Dermis blood vessel endothelial cell (primary cell): ENCODE measurements at places on chromosomes 2 and 18. TPM values are rescaled to one million over a fixed set of nuclear protein-coding genes. Genes with fewer than 3 reads are reported as not detected.

The IGFBP5 gene
- total RNA-seq = 0.65 and 6.1 TPM in 2 replicates

The PCARE gene
- under 0.01 TPM in 1 of 2 replicates, not detected in the other for total RNA-seq

The COA5 gene
- total RNA-seq = 20.0 and 23.7 TPM in 2 replicates

The IL36G gene
- not detected in 2 replicates for total RNA-seq

DNA sequence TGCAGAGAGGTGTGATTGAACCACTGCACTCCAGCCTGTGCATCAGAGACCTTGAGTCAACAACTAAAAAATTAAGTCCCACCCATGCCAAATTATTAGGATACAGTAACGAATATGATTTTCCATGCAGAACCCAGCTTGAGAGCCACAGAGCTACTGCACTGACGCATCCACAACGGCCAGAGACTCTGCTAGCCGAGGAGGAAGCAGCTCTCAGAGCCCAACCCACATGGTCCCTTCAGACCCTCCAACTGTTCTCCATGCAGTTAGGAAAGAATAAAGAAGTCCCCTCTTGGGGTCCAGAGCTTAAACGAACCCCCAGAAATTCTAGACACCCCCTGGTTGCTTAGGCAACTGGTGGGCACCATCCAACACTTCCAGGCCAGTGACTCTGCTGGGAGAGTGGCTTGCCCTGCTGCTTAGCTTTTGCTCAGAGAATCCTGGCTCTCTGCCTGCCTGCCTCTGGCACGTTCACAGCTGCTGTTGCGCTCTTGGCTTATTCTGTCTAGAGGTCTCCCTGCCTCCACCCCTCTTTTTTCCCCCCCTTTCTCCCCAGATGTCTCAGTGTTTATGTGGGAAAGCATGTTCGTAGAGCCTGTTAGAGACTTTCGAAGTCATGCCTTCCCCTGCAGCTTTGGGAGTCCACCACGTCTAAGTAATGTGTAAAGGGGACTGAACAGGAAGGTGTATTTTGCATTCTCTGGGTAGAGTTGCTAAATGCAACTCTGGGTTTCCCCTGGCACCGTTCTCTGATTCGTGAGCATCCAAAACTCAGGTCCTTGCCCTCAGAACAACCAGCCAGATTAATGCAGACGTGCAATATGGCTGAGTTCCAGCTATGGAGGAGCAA, 26.0 kb upstream of the SP3 start:
- DNase-seq = peak; percentile 14

The CIDEA gene
- 1.2 and 1.9 TPM in 2 replicates for total RNA-seq

The ALK gene
- not detected in 2 replicates for total RNA-seq

GRCh38 chr2:148926291-148926961, 51.4 kb downstream of the KIF5C start:
- DNase-seq = peak; percentile 67

The C1QL2 gene
- total RNA-seq = not detected in 2 replicates

The RAPGEF4 gene
- total RNA-seq = 30.5 TPM in 2 replicates

The CAPN14 gene
- 0.05 TPM in 1 of 2 replicates, not detected in the other for total RNA-seq

The IL36RN gene
- total RNA-seq = not detected in 2 replicates

GRCh38 chr2:15798701-15799431, 141.5 kb upstream of the MYCN start:
- DNase-seq = no peak

The MALL gene
- 39.3 and 52.5 TPM in 2 replicates for total RNA-seq

The LYPD6B gene
- not detected in 2 replicates for total RNA-seq

- DNase-seq = no peak
These were observed 361.0 kb upstream of the NT5C1B start for GRCh38 chr2:18950361-18950851.

GRCh38 chr18:23714576-23714975, 25.3 kb downstream of the LAMA3 start:
- no peak for DNase-seq

DNA sequence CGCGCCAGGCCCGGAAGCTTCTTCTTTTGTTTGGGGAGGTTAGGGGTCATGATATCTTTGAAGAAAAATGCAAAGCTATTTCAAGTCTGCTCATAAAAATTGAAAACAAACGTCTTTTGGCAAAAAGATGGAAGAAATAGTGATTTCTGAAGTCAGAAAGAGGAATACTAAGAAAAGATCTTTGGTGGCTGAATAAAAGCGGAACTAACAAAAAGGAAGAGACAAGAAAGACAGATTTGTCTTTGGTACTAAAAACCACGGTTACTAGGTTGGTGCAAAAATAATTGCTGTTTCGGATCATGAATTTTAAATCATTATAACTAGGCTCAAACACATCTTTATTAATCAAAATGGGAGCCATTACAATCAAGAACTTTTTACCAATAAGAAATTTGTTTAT, 164.6 kb upstream of the TRIB2 start:
- DNase-seq = no peak

The LONRF2 gene
- total RNA-seq = under 0.01 TPM in 1 of 2 replicates, not detected in the other

The NFATC1 gene
- total RNA-seq = 17.0 and 19.3 TPM in 2 replicates

The RAB6C gene
- under 0.01 TPM in 1 of 2 replicates, not detected in the other for total RNA-seq

The SCN3A gene
- total RNA-seq = 6.1 and 12.0 TPM in 2 replicates

DNA sequence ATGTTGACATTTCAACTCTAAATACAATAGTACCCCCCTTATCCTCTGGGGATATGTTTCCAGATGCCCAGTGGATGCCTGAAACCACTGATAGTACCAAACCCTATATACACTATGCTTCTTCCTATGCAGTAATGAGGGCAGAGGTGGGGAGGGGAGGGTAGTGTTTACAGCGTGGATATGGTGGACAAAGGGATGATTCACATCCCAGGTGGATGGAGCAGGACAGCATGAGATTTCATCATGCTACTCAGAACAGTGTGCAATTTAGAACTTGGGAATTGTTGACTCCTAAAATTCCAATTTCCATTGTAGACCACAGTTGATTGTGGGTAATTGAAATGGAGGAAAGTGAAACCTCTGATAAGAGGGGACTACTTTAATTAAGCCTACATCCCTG, 75.4 kb downstream of the TSN start:
- no peak for DNase-seq

- no peak for DNase-seq
These were observed 70.6 kb downstream of the SAP130 start for GRCh38 chr2:127957240-127957639.

The ZEB2 gene
- 5.3 and 8.4 TPM in 2 replicates for total RNA-seq

DNA sequence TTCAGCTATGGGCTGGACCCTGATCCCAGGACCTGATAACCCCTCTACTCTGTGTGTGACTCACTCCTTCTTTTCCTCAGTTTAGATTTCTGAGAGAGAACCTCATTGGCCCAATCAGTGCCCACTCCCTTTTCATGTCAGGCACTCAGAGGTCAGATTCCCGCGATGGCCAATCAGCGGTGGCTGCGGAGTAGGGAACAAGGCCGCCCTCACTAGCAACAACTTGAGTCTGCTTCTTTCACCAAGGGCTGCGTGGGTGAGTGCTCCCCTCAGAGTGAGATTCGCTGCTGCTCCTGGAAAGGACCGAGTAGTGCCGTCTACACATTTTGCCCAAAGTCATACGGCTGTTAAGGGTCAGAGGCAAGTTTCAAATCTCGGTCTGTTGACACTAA, 34.7 kb downstream of the NPPC start:
- DNase-seq = no peak

DNA sequence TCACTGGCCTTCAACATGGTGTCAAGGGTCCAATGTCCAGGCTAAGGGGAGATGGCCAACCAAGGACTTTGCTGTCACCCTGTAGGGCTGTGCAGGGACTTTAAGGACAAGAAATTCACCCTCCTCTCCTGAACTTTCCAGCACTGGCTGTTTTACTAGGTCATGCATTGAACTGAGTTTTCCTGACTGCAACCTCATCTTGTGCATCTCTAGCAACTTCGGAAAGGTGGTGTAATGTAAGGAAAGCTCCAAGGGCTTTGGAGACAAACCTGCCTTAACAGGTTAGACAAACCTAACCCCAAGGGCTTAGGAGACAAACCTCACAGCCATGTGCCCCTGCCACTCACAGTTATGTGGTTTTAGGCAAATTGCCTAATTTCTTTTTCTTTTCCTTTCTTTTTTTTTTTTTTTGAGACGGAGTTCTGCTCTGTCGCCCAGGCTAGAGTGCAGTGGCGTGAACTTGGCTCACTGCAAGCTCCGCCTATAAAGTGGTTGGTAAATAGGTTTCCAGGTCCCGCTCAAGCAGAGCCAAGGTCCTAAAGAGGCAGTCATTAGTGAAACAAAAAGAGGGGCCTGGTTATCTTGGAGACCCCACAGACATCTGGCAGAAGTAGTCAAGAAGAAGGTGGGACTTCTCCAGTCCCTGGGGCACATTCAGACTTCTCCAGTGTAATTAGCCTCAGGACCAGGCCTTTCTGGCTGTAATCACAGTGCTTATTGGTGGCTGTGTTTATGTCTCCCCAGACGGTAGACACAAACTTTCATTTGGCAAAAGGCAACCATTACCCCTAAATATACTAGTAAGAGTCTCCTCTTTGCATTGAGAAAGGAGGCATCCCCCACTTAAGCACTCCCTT, 37.6 kb upstream of the PMAIP1 start:
- DNase-seq = no peak

The ADI1 gene
- total RNA-seq = 50.9 and 68.4 TPM in 2 replicates

The AQP12A gene
- not detected in 2 replicates for total RNA-seq

GRCh38 chr18:52615943-52616342, 275.9 kb downstream of the DCC start:
- no peak for DNase-seq

DNA sequence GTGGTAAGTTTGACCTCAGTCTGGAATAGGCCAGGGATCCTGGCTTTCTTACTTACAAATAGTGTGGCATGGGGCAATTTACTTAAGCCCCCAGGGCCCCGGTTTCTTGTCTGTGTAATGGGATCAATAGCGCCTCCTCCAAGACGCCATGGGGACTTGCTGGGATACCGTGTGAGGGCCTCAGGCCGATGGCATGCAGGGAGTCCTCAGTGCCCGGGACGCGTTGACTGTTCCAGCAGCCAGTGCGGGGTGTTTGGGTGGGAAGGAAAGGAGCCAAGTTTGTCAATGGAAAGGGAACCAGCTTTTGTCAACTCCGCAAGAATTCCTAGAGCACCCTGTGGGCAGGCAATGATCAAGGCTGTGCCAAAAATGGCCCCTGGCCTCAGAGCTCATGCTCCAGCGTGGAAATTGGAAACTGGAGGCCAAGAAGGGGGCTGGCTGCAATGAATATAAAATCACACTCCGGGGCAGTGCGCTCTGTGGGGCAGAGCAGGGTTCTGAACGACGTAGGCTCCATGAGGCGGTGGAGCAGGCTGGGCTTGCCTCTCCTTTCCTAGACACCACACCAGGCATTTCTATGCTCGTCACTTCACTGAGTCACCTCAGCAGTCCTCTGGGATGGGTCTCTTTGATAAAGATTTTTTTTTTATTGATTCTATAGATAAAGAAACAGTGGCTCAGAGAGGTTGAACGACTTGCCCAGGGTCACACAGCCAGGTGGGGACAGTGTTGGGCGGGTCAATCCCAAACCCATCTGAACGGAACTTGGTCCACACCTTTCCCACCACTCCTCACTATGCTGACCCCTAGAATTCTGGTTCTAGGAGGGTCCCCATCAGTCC, 56.7 kb upstream of the ASAP2 start:
- no peak for DNase-seq

DNA sequence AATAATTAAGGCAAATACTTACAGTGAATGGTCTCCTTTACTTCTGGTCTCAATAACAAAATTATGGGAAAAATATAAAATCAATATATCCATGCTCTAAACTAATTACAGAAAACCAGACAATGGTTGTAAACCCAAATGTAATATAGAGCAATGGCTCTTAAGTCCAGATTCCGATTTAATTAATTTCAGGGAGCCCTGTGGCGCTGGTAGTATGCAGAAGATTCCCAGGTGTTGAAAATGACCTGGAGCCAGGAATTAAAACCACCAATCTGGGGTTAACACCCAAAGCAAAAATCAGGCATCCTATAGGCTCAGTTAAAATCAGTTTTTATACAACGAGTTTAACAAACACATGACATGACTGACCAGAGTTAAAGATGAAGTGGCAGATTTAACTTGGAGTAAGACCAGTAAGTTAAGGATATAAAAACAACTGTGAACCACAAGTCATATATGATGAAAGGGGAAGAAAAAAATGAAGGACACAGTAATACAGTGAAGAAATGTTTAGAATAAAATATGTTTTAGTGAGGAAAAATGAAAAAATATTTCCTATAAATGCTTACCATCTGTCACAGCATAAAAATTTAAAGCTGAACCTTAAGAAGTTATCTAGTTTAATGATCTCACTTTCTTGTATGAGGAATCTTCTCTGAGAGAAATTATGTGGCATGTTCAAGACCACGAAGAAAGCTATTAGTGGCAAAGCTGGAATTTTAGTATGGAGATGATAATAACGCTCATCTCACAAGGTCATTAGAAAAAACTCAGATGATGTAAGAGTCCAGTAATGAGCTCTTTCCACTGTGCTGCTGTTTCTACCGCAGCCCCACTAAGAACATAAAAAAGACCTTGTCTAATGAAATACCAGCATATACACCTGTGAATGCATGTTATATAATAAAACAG, 45.8 kb upstream of the FLACC1 start:
- DNase-seq = no peak

- DNase-seq = peak; percentile 66
These were observed 177.9 kb downstream of the CYRIA start for GRCh38 chr2:16487686-16488085.

The TPRKB gene
- 29.8 and 45.9 TPM in 2 replicates for total RNA-seq

- no peak for DNase-seq
These were observed 83.1 kb upstream of the SPOPL start for GRCh38 chr2:138418453-138418852.

DNA sequence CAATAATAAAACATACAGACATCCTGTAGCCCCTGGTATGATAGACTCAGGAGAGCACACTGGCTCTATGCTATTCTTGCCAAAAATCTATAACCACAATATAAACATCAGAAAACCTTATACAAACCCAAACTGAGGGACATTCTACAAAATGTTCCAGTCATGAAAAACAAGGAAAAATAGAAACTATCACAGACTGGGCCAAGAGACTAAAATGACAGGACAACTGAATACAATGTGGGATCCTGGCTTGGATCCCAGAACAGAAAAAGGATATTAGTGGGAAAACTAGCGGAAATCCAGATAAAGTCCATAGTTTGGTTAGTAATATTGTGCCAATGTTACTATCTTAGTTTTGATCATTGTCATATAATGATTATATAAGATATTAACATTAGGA, 29.6 kb upstream of the EPAS1 start:
- peak; percentile 77 for DNase-seq

DNA sequence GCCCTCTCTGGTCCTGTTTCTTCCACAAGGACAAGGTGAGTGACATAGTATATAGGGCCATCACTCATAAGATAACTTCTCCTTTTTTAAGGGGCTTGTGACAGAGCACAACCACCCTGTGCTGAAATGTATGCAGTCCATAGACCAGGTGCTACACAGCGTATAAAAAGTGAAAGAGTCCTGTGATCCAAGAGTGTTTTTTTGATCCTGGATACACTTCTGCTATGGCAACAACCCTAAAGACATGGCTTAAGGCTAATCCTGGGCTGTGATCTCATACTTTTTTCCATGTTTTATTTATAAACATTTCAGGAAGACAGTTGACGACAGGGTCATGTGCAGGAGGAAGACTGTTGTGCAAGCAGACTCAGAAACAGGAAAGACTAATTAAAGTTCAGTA, 400.5 kb upstream of the TCF4 start:
- peak; percentile 96 for DNase-seq
